NCI-H446 (cell line): ENCODE measurements at places on chromosomes 11 and 22.

DNA sequence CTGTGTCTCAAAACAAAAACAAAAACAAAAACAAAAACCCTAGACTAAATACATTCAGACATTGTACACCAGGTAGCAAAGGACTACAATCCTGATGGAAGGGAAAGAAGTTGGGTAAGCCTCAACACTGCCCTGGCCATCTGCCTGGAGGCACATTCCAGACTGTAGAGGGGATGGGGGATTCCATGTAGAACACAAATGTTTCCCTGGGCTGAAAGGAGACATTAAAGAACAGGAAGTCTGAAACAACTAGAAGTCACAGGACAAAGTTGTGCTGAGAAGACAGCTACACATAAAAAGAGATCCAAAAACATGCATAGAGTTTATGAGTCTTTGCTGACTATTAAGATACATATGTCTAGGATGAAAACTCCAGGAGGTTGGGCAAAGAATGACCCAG, 83.9 kb downstream of the RRAS2 start:
- DNase-seq = no peak

DNA sequence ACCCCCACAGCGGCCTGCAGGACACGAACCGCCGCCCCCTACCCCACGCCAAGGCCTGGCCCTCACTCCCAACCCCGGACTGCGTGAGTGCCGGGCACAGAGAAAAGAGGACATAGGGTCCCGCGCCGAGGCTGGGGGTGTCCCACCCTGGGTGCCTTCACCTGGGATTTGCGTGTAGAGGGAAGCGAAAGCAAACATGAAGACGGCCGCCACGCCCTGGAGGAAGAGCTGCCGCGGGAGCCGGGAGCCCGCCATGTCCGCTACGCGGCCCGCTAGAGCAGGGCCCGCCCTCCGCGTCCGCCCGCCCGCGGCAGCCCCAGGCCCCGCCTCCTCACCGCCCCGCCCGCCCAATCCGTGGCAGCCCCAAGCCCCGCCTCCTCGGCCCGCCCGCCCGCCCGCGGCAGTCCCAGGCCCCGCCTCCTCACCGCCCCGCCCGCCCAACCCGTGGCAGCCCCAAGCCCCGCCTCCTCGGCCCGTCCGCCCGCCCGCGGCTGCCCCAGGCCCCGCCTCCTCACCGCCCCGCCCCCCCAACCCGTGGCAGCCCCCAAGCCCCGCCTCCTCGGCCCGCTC, at the start of gene LMF2:
Gene LMF2, minus strand, starts transcription at position 282 of the 570 bp plus-strand sequence. Its CDS starts 27 bp downstream, at position 255.
- peak; percentile 91 for DNase-seq

DNA sequence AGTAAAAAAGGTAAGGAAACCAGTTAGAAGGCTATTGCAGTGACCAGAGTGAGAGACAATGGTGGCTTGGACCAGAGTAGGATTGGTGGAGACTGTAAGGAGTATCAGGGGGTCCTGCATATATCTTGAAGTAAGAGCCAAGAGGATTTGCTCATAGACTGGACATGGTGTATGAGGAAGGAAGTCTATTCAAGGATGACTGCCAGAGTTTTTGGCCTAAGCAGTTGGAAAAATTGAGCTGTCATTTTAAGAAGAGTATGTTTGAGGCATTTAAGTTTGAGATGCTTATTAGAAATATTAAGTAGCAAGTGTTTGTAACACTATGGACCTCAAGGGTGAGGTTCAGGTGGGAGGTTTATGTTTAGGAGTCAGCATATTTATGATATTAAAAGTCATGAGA, 596.6 kb downstream of the METTL15 start:
- no peak for DNase-seq

- no peak for DNase-seq
These were observed 405.7 kb downstream of the AASDHPPT start for GRCh38 chr11:106482917-106483785.

GRCh38 chr11:133337951-133338418, 194.3 kb downstream of the OPCML start:
- no peak for DNase-seq

DNA sequence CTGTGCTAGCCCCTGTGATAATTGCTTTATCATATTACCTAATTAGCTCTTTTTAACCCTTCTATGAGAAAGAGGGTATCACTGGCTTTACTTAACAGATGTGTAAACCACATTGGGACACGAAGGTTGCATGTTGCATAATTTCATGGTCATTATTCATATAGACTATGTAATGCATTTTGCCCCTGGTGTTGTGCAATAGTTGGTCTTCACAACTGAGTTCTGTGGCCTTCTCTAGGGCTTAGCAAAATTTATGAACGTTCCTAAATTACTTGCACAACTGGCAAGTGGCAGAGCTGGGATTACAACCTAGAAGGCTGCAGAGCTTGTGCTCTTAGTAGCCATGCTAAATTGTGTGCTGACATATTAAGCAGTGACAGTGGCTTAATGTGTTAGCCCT, 34.6 kb upstream of the PDGFD start:
- no peak for DNase-seq

DNA sequence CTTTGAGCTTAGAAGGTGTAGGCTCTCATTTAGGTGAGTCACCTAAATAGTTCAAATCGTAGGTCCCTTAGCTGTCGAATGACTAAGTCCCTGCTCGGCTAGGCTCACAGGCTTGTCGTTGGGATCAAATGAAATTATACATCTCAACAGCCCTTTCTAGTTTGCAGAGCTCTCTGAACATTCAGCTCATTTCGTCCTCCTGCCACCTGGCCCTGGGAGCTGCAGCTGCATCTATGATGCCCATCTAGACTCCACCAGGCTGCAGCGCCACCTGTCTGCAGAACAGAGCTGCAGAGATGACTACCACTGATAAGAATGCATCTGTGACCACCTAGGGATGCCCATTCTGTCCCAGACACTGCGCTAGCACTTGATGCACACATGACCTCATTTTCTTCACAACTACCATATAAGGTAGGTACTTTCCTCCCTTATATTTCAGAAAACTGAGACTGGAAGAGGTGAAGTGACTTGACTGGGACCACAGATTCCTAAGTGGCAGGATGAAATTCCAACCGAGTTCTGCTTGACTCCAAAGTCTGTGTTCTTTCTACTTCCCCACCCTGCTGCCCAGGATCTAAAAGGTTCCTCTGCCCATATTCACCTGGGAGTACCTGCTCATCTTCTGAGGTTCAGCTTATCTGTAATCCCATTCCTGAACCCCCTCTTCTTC, 141.1 kb upstream of the NARS2 start:
- DNase-seq = peak; percentile 78

- DNase-seq = no peak
These were observed 47.0 kb upstream of the ALKBH3 start for GRCh38 chr11:43833657-43834073.

DNA sequence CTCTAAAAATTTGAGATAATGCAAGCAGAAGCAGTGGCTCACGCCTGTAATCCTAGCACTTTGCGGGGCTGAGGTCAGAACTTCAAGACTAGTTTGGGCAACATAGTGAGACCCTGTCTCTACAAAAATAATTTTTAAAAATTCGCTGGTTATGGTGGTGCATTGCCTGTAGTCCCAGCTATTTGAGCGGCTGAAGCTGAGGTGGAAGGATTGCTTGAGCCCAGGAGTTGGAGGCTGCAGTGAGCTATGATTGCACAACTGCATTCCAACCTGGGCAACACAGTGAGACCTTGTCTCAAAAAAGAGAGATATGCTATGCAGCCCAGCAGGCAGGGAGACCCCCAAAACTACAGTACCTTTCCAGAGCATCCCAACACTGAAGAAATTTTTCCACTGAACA, 2.3 kb downstream of the CTSC start:
- DNase-seq = no peak

- no peak for DNase-seq
These were observed 115.4 kb downstream of the KIAA1671 start for GRCh38 chr22:25067851-25068421.

- peak; percentile 90 for DNase-seq
These were observed 48.3 kb downstream of the RPUSD4 start for GRCh38 chr11:126163074-126163700.

- DNase-seq = no peak
These were observed 63.8 kb upstream of the WNT7B start for GRCh38 chr22:46040471-46041465.

DNA sequence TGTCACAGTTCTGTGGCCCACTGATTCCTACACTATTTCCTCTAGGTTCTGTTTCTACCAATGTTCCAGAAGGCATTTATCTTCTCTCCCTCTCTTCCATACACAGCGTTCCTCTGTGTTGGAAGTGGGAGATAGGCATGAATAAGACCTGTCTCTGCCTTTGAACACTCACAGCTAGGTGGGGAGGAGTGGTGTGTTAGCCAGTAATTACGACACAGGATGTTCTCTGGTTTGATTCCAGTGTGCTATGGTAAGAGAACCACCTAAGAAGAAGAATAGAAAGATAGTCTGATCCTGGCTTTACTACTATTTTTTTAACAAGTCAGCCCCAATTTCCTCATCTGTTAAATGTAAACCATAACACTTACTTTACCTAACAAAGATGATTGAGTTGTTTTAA, 200.2 kb upstream of the MTMR2 start:
- no peak for DNase-seq
